Osteocyte (in vitro differentiated cells): ENCODE measurements at places on chromosomes 13 and 19. TPM values are rescaled to one million over a fixed set of nuclear protein-coding genes. Genes with fewer than 3 reads are reported as not detected.

PARP4 gene
- total RNA-seq = 31.5 and 35.5 TPM in 2 replicates

DAND5 gene
- not detected in 2 replicates for total RNA-seq

FARP1 gene
- total RNA-seq = 347 and 357 TPM in 2 replicates

METTL21C gene
- not detected in 2 replicates for total RNA-seq

ZNF99 gene
- not detected in 2 replicates for total RNA-seq

KIR2DL3 gene
- not detected in 2 replicates for total RNA-seq

OR7A5 gene
- not detected in 2 replicates for total RNA-seq

LRRC4B gene
- total RNA-seq = 0.11 and 0.52 TPM in 2 replicates

SIGLEC5 gene
- total RNA-seq = not detected in 2 replicates

DNA sequence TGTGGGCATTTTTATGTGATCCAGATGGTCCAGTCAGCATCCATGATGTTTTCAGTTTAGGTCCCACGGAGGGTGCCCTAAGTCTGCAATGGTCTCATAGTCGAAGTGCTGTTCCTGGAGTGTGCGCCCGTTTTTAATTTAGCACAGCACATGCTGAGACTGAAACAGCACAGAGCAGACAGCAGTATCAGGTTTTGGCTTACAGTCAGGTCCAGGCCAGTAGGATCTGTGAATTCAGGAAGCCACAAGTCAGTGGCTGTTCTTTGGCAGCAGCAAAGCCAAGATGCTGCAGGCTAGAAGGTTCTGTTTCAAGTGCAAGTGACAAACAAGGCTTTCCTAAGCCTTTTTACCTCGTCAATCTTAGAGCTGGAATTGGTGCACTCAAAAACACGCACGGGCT is 18.3 kb downstream of the FBXO27 start:
- H3K27ac ChIP-seq = no peak overlapping the region
- H3K4me3 ChIP-seq = no peak overlapping the region
- H3K36me3 ChIP-seq = no peaks in the 10 kb centered on the region
- no peaks in the 10 kb centered on the region for H3K4me1 ChIP-seq
- H3K27me3 ChIP-seq = peaks cover 32% of the 10 kb centered on the region

DNA sequence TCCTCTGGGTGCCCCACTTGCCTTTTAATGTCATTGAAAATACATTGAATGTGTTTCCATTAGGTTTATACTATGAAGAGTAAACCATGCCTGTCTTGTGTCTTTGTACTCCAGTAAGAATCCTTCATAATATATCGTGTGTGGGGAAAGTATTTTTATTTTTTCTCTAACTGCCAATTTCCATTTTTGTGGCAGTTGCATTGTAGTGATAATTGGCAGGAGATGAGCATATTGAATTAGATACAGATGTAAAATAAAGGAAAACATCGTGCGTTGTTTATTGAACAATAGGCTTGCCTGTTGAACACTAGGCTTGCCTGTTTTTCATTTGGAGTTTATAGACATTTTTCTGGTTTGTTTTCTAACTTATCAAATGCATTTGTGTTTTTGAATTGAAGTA is 218.8 kb downstream of the NBEA start:
- no peak overlapping the region for H3K4me3 ChIP-seq
- no peak overlapping the region for H3K27ac ChIP-seq
- peaks cover 2% of the 10 kb centered on the region for H3K4me1 ChIP-seq
- DNase-seq = no peak

DNA sequence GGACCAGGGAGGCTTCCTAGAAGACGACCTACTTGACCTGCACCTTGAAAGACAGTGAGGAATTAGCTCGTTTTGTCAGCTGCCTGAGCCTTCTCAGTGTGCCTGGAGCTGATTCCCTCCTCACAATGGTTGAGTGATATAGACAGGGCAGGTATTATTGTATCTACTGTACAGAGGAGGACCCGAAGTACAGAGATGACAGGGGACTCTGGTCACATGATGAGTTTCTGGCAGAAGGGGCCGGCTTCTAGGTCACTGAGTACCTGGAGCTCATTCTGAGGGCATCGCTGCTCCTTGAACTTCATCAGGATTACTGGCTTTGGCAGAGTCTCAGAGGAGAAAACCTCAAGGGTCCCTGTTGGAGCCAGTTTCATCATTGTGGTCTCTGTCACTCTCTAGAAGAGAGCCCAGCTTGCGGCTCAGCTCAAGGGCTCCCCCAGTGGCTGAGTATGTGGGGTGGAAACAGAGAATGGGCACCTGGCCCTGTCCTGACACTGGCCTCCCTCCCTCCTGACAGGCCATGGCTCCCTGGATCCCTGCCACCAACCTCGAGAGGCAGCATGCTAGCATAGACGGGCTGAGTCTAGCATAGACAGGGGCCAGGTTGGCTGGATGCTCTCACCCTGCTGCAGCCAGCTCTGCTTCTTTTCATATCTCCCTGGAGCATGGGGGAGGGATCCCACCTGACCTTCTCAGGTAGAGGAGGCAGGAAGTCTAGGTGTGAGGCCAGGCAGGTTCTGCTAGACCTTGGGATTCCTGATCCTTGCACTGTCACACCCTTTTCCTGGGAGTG is 38.7 kb downstream of the NFIX start:
- no peak for DNase-seq
- H3K27ac ChIP-seq = no peak overlapping the region
- H3K27me3 ChIP-seq = no peaks in the 10 kb centered on the region

GRCh38 chr19:42554046-42554575 is 25.8 kb upstream of the CEACAM1 start:
- no peak for DNase-seq
- H3K4me3 ChIP-seq = no peak overlapping the region
- H3K36me3 ChIP-seq = no peaks in the 10 kb centered on the region
- no peak overlapping the region for H3K27ac ChIP-seq

GRCh38 chr13:95185851-95186250 is 115.4 kb downstream of the ABCC4 start:
- H3K27ac ChIP-seq = no peak overlapping the region
- no peak for DNase-seq
- no peak overlapping the region for H3K4me3 ChIP-seq
- no peaks in the 10 kb centered on the region for H3K27me3 ChIP-seq
- H3K4me1 ChIP-seq = no peaks in the 10 kb centered on the region

GRCh38 chr13:61857198-61857597 is 441.5 kb upstream of the PCDH20 start:
- H3K27me3 ChIP-seq = no peaks in the 10 kb centered on the region
- no peak overlapping the region for H3K27ac ChIP-seq
- no peaks in the 10 kb centered on the region for H3K36me3 ChIP-seq
- peaks cover 3% of the 10 kb centered on the region for H3K4me1 ChIP-seq

DNA sequence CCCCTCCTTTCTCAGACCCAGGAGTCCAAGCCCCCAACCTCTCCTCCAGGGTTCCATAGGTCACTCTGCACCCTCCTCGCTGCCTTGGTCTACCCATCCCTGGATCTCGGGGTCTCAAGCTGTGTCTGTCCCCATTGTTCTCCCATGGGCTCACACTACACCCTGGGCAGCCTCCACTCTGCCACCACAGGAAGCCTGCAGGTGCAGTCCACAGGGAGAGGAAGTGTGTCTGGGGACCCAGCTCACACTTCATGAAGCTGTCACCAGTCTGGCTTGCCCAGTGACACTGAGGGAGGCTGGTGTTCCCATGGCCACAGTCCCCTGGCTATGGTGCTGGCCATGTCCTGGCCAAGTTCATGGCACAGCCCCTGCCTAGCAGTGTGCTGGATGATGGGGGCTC is 5.3 kb downstream of the NECTIN2 start:
- peaks cover 41% of the 10 kb centered on the region for H3K4me1 ChIP-seq
- H3K27ac ChIP-seq = peak overlapping the region; percentile 67
- no peaks in the 10 kb centered on the region for H3K27me3 ChIP-seq
- H3K4me3 ChIP-seq = no peak overlapping the region
- DNase-seq = no peak
- peaks cover 9% of the 10 kb centered on the region for H3K36me3 ChIP-seq

- H3K27me3 ChIP-seq = no peaks in the 10 kb centered on the region
- H3K27ac ChIP-seq = peak within 1 kb of the TSS; percentile 92
- H3K4me3 ChIP-seq = peak within 1 kb of the TSS; percentile 83
- H3K4me1 ChIP-seq = peaks cover 29% of the 10 kb centered on the region
- peaks cover 49% of the 10 kb centered on the region for H3K36me3 ChIP-seq
- DNase-seq = peak; percentile 85
These were observed at the start of gene ZNF154 for GRCh38 chr19:57708641-57709361. Gene ZNF154 (minus strand): TSS chr19:57709204. CDS start chr19:57708971, 233 bp downstream.

DNA sequence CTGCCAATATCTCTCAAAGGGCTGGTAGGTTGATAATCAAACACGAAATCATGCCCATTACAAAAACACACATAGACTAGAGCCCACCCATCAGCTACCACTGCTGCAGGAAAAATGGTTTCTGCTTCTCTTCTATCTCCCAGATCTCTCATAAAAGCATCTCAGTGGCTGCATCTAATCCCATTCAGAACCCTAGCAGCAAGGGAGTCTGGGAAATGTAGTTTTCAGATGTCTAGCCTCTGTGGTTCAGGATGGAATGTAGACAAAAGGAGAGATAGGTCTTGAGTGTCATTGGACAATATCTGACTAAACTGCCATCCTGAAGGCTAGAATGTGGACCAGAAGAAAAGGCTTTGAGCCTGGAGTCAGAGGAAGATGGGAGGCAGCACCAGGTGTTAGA is 32.1 kb downstream of the RDH8 start:
- no peak for DNase-seq
- no peaks in the 10 kb centered on the region for H3K36me3 ChIP-seq
- H3K4me1 ChIP-seq = no peaks in the 10 kb centered on the region
- peaks cover 55% of the 10 kb centered on the region for H3K27me3 ChIP-seq

DNA sequence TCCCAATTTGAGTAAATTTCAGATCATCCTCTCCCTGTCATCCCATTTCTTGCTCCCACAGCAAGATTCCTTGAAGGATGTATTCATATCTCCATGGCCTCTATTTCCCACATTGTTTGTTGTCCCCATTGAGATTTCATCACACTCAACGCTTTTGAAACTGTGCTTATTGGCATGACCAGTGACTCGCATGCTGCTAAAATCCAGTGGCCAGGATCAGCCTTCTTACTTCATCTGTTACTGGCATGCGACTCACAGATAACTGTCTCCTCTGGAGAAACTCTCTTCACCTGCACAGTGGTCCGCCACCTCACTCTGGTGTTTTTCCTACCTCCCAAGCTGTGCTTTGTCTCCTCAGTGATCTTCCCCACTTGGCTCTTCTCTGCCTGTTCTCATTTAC is 95.8 kb downstream of the WASF3 start:
- DNase-seq = no peak
- H3K4me1 ChIP-seq = no peaks in the 10 kb centered on the region
- H3K27me3 ChIP-seq = no peaks in the 10 kb centered on the region
- H3K4me3 ChIP-seq = no peak overlapping the region

DNA sequence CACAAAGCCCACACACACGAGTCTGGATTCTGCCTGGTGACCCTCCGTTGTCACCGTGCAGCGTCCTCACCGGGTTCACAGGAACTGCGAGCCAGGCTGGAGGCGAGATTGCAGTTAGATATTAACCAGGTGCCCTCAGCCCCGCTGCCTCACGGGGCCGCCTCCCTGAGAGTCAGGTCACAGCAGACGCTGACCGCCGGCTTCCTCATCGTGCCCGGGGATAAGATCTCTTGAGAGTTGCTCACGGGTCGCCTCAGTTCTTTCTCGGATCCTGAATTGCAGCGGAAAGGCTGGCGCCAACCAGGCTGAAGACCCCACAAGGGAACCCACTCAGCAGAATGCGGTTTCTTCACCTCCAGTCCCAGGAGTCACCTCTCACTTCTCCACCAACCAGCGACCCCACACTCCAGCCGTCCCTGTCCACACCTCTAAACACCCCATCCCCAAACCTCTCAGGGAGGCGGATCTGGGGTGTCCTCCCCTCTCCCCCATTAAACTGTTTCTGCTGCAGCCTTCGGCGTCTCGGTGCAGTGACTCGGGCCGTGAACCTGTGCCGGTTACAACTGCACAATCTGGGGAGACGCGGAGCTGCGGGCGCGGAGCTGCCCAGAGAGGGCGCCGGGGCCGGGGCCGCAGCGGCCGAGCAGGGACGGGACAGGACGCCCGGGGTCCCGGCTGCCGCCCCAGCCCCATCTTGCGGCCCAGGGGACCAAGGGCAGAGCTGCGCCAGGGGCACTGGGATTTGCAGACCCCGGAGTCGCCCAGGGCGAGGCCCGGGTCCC is 591 bp downstream of the ZNF823 start:
- H3K36me3 ChIP-seq = peaks cover 5% of the 10 kb centered on the region
- H3K4me1 ChIP-seq = peaks cover 27% of the 10 kb centered on the region
- H3K27ac ChIP-seq = peak overlapping the region; percentile 98
- no peaks in the 10 kb centered on the region for H3K27me3 ChIP-seq

- H3K36me3 ChIP-seq = no peaks in the 10 kb centered on the region
- DNase-seq = peak; percentile 90
- H3K4me1 ChIP-seq = peaks cover 19% of the 10 kb centered on the region
- H3K27me3 ChIP-seq = no peaks in the 10 kb centered on the region
- H3K27ac ChIP-seq = no peak overlapping the region
These were observed 31.4 kb downstream of the CERS4 start for GRCh38 chr19:8240274-8241229.

- peaks cover 63% of the 10 kb centered on the region for H3K27me3 ChIP-seq
- no peak overlapping the region for H3K4me3 ChIP-seq
- H3K36me3 ChIP-seq = no peaks in the 10 kb centered on the region
- no peak overlapping the region for H3K27ac ChIP-seq
These were observed 28.3 kb upstream of the CEBPG start for GRCh38 chr19:33345163-33345562.

DNA sequence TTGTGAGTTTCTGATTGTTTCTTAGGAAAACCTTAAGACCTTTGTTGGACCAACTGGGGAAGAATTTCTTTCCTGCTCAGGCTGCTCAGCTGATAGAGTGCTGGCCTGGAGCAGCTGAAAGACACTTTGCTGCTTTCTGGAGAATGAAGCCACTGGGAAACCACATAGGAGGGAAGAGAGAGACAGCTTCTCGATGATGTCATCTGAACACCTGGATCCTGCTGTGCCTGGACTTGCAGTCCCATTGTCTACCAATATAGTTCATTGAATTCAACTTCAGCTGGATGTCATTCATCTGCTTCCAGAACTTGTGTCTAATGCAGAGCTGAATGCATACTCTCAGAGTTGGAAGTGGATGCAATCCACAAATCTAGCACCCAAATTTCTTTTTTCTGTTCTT is 34.3 kb upstream of the TSHZ3 start:
- DNase-seq = no peak
- no peak overlapping the region for H3K4me3 ChIP-seq
- H3K27ac ChIP-seq = no peak overlapping the region
- H3K27me3 ChIP-seq = no peaks in the 10 kb centered on the region

DNA sequence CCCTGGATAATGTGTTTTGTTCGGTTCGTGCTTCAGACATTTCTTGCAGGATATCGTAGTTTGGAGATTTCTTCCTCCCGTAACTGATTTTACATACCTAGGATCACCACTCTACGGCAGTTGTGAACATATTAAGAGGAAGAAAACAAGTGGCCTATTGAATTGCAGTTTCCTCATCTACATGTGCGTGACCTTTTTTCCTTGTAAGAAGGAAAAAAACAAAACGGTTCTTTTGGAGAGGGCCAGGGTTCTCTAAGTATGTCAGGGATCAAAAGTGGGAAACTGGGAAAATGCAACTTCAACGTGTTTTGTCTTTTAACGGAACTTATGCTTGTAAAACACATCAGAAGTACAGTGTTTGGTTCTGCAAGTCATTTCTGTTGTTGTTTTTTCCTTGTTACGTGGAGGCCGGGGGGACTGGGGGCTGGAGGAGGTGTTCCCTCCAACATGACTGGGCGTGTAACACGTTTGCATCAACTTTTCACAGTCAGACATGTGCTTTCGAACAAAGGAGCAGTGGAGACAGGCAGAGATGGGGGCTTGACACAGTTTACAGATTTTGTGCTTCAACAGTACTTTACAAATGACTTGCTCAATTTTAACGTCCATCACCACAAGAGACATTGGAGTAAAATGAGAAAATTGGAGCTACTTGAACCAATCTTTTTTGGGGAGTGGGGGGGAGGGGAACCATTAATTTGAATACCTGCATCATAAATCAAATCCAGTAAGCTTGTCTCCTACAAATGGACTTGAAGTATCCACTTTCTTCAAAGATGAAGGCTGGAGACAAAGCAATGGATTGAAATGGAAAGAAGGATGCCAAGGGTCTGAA is 3.8 kb downstream of the ZC3H4 start:
- no peaks in the 10 kb centered on the region for H3K27me3 ChIP-seq
- no peak for DNase-seq
- H3K27ac ChIP-seq = peak overlapping the region; percentile 100
- peaks cover 48% of the 10 kb centered on the region for H3K4me1 ChIP-seq
- peak overlapping the region; percentile 92 for H3K4me3 ChIP-seq
